ENCODE measurements at places on chromosomes 16 and 17.

- DNase-seq, result no peak
Measured at GRCh38 chr17:54277868-54278267, 455.1 kb downstream of the KIF2B start.

- DNase-seq, result no peak
Measured at GRCh38 chr17:79803997-79804855, 7.3 kb upstream of the CBX8 start.

DNA sequence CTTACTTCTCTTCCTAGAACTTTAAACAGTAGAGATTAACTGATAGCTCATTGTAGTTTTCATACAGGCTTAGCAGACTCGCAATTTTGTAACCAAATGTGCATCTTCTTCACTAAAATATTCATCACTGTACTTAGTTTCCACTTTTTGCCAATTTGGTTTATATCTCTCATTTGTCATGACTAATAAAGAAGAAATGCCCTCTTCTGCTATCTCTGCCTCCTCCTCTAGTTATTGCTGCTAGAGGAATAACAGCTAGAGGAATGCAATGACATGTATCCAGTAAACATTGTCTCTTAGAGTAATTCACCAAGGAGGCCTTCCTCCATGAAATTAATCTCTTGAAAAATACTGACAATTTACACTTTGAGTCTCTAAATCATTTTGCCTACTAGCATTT is 115.5 kb upstream of the COX10 start:
- DNase-seq, result no peak

DNA sequence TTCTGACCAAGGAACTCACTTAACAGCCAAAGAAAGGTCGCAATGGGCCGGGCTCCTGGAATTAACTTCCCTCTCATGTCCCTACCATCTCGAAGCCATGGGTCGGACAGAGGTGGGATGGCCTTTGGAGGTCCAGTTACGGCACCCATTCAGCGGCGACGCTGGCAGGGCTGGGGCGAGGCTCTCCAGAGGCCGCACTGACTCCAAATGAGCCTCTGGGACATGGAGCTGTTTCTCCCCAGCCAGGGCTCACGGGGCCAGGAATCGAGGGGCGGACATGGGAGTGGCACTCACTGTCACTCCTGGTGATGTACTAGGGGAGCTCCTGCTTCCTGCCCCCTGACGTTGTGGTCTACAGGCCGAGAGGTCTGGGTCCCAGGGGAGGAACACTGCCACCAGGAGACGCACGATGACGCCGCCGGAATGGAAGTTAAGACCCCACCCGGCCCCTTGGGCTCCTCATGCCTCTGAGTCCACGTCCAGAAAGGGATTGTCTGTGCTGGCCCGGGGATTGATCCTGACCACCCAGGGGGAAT is 60.7 kb upstream of the METRNL start:
- DNase-seq, result no peak

DNA sequence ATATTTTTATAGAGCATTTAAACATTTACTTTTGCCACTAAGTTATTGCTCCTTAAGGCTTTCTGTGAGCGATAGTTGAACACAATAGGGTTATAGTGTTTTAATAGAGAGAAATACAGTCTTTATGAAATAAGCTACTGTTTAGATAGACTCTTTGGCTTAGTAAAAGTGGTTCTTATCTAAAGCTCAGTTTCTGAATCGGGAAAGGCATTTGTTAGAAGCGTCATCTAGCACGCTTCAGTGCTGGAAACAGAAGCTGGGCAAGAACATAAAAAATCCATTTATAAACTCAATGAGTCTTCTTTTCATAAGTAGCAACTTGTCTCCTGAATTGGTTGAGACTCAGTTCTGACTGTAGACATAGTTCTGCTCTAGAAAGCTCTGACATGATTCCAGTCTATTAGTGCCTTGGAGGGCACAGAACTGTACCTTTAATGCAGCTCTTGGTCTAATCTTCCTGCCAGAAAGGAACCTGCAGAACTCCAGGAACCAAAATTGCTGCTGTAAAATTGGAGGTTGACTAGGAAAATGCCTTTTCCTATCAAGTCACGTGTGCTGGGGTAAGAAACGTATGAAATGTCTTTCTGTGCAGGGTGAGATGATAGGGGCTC is 55.4 kb upstream of the DNAJA2 start:
- DNase-seq, result no peak

DNA sequence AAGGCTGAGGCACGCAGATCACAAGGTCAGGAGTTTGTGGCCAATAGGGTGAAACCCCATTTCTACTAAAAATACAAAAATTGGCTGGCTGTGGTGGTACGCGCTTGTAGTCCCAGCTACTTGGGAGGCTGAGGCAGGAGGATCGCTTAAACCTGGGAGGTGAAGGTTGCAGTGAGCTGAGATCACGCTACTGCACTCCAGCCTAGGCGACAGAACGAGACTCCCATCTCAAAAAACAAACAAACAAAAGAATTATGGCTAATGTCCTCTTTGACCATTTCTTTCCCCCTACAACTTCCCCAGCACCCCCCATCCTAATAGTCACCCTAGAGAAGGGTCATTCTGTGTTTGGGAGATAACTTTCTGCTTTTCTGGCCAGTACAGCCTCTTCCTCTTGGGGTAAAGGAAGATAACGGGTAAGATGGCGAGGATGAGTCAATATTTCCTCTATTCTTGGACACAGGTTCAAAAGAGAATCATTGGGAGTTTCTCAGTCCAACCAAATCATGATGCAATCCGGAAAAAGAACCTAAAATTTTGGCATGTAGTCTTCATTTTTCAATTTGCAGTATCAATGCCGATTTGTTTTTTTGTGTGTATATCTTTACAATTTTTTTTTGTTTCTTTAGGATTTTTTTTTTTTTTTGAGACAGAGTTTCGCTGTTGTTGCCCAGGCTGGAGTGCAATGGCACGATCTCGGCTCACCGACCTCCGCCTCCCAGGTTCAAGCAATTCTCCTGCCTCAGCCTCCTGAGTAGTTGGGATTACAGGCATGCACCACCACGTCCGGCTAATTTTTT is 107.6 kb upstream of the MED13 start:
- no peak for DNase-seq

DNA sequence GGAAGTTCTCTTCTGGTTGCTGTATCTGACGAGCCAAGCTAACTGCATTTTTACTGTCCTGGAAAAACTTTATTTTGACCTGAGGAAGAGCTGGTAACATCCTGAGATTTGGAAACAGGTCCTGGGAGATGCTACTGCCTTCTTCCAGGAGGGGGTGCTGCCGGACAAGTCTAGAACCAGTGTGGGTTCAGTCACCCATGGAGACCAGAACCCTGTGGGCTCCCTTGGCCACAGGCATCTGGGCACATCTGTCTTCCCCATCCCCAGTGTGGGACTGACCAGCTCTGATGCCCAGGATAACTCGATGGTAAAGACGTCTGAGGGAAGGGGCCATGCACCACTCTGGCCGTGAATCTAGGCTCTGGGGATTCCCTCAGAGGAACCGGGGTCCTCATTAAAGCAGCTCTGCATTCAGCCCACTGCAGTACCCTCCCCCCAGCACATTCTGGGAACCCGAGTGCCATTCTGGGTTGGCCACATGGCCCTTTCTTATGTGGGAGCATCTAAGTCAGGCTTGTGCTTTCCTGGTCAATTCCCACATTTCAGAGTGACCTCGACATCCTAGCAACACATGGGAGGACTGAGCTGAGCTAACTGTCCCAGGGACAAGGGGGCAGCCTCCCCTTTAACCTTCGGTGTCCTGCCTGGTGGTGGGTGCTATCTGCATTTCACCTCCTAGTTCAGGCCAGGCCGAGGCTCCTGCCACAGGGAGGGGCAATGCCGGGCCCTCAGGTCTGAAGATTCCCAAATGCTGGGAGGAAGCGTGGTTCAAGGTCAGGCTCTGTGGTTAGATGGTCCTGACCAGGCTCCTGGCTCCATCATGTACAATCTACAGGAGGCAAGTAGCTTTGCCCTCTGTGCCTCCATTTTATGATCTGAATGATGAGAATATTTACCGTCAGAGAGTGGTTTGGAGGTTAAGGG is 6.4 kb downstream of the C16orf86 start:
- DNase-seq, result no peak

GRCh38 chr17:80799538-80800480 is 191.8 kb upstream of the CHMP6 start:
- DNase-seq, result no peak

- DNase-seq, result no peak
Measured at GRCh38 chr17:4066210-4066609, 76.6 kb downstream of the ZZEF1 start.

- DNase-seq, result no peak
Measured at GRCh38 chr17:1153795-1154546, 25.8 kb downstream of the ABR start.

DNA sequence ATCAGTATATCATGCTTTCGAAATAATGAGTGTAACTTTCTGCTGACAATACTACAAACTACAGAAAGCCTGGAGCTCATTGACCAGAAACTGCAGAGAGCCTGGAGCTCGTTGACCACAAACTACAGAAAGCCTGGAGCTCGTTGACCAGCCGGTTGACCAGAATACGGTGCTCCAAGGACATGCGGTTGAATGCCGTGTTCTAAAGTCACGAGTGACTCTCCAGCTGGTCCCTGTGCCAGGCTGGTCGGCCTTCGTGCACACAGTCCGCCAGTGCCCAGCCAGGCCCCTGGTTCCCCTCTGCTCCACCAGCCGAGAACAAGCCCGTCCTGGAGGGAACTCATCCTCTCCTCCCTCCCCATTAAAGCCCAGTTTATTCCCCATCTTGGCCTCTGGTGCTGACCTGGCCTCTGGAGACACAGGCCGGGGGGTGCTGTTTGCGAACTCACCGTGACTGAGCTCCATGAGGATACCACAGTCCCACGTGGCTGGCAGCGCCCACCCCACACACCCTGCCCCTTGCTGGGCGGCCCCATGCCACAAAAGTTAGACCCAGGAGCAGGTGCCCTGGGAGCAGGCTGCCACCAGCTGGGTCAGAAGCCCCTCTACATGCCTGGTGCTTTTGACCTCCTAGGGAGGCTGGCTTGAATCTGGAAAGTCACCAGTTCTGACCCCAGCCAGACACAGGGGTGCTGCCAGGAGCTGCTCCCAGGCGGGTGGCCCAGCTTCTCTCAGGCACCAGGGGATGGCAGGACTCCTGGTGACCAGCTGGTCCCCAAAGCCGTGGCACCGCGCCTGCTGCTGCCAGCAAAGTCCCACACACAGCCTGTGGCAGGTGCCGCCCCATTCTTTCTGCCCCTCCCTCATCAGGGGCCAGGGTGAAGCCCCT is 15.5 kb upstream of the CDH15 start:
- DNase-seq, result no peak

GRCh38 chr16:68592466-68593337 is 52.4 kb upstream of the CDH3 start:
- DNase-seq, result no peak

DNA sequence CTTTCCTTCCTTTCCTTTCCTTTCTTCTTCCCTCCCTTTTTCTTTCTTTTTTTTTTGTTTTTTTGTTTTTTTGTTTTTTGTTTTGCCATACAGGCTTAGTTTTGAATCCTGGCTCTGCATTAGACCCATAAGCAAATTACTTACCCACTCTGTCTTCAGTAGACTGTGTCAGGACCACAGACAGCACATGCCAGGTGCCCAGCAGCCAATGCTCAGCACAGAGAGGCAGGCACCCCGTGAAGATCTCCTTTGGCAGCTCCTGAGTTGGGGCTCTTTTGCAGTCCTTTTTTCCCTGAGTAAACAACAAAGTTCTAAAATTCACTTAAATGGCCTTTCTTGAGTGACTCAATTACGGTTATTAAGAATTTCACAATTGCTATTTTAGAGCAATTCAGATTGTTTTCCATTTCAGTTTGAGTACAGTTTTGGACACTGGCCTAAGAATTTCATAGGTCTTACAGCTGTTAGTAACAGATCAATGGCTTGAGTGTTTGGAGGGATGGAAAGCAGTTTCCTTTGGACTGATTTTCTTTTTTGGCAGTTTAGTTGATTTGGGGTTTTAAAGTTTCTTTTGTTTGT is 26.2 kb upstream of the SLC5A11 start:
- no peak for DNase-seq

GRCh38 chr16:1579214-1579613 is 32.7 kb downstream of the IFT140 start:
- no peak for DNase-seq

GRCh38 chr16:51431517-51432241 is 280.6 kb upstream of the SALL1 start:
- no peak for DNase-seq

- no peak for DNase-seq
Measured at GRCh38 chr17:49342575-49342936, 19.5 kb downstream of the ZNF652 start.

- DNase-seq, result peak; percentile 27
Measured at GRCh38 chr17:42403150-42403549, 14.9 kb upstream of the STAT3 start.

DNA sequence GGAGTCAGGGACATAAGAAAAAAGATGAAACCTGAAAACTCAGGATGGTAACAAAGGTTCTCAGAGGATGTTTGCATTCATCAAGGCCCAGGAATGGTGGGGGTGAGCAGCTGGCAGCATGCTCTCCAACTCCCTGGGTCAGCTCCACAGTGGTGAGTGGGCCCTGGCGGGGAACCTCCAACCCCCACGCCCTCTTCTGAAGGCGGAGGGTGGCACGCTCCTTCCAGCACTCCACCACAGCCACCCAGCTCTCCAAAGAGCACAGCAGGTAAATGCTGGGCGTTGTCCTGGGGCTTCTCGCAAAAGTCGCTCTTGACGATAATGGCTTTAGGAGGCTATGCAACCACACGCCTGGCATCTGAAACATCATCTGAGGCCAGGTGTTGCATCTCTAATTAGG is 173.8 kb downstream of the C16orf78 start:
- DNase-seq, result no peak

DNA sequence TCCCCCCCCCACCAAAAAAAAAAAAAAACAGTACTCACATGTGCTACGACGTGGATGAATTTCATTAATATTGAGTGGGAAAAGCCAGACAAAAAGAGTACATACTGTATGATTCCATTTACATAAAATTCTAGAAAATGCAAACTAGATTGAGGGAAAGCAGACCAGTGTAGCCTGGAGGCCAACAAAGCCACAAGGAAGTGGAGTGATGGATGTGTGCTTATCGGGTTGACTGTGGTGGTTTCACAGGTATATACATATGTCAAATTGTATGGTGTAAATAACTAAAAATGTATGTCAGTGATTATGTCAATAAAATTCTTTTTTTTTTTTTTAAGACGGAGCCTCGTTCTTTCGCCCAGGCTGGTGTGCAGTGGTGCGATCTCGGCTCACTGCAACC is 1.9 kb upstream of the PLD6 start:
- DNase-seq, result no peak

DNA sequence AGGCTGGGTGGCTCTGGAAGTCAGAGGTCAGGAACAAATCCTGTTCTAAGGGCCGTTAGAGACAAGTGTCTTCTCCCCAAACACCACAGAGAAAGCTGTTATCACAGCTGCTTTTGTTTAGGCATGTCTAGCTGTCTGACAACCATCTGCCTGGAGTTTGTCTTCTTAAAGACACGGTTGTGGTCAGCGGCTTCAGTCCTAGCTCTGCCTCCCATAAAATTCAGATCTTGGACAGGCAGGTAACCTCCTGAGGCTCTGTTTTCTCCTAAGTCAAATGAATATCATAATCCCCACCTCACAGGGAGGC is 2.3 kb upstream of the ITGA3 start:
- DNase-seq, result no peak

GRCh38 chr16:13095061-13095460 is 193.7 kb downstream of the SHISA9 start:
- no peak for DNase-seq

GRCh38 chr16:997440-998051 is 16.0 kb downstream of the SOX8 start:
- peak; percentile 43 for DNase-seq

GRCh38 chr16:3032624-3033023 is 4.1 kb downstream of the BICDL2 start:
- DNase-seq, result no peak

GRCh38 chr16:2388875-2389433 is 40.3 kb upstream of the CCNF start:
- no peak for DNase-seq

GRCh38 chr16:19167710-19168370 is at the start of gene SYT17:
SYT17 (plus strand) TSS chr16:19168240; CDS start chr16:19168647, 407 bp downstream.
- no peak for DNase-seq

Measured in activated T-helper 1 cell treated with anti-CD3 and anti-CD28 coated beads, Interleukin-2, amount 50 U/mL, for 16 hours (primary cell).